ENCODE measurements at places on chromosomes 7 and 10. TPM values are rescaled to one million over a fixed set of nuclear protein-coding genes. Genes with fewer than 3 reads are reported as not detected.

DNA sequence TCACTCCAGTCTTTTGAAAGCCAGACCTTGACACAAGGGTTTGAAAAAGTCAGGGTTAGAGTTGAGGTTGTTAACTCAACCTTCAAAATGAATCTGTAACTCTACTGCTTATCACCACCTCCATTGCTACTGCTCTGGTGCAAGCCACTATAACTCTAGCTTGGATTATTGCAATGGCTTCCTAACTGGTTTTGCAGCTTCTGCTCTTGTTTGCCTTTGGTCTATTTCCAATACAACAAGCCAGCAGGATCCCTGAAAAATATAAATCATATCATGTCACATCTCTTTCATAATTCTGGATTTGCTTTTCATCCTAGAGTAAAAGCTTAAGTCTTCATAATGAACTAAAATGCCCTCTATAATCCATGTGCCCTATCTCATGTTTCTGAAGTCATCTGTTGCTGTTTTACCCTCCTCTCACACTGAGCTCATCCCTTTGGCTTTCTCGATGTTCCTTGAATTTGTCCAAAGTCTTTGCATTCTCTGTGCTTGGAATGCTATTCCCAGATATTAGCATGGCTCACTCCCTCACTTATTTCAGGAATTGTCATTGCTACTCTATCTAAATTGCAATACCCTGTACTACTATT is 10.9 kb downstream of the TAS2R60 start:
- no peak for DNase-seq

- no peak for DNase-seq
These were observed 170.9 kb upstream of the NPVF start for GRCh38 chr7:25399000-25399750.

DNA sequence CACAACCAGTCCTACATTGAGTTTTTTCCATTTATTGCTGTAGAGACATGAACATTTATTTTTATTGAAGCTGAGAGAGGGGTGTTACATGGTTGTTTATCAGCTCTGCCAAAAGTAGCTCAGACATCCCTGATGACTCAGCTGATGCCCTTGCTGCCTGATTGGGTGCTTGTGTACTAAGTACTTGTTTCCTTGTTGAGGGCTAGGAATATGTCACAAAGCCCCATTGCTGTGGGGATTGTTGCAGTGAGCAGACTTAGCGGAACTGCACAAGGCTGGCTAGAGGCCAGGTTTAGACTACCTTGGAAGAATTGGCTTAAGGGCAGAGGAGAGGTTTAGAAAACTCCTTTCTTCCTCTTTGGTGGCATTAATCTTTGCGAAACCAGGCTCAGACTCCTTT is 110.6 kb downstream of the AUTS2 start:
- DNase-seq: no peak

GRCh38 chr7:72444026-72444776 is 32.1 kb upstream of the CALN1 start:
- no peak for DNase-seq

Gene PIK3AP1
- total RNA-seq: 0.21 TPM

Gene PTPN20
- total RNA-seq: 0.26 TPM
